ENCODE measurements at places on chromosomes 12 and 14.

DNA sequence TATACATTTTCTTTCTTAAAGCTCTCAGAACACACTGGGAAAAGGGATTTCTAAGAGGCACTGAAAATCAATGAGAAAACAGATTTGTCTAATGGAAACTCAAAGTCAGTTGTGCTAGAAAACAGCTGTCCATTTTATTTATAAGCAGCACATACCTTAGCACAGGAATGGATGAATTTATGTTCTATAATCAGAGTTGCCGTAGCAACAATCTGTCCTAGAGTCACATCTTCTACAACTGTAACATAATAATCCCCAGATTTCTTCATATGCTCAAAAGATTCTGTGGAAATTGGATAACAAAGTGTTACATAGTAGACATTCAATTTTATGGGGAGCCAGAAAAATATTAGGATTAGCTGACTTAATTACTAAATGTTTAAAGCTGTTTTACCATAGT lies 9.8 kb downstream of the GNPNAT1 start:
- no peak for DNase-seq

DNA sequence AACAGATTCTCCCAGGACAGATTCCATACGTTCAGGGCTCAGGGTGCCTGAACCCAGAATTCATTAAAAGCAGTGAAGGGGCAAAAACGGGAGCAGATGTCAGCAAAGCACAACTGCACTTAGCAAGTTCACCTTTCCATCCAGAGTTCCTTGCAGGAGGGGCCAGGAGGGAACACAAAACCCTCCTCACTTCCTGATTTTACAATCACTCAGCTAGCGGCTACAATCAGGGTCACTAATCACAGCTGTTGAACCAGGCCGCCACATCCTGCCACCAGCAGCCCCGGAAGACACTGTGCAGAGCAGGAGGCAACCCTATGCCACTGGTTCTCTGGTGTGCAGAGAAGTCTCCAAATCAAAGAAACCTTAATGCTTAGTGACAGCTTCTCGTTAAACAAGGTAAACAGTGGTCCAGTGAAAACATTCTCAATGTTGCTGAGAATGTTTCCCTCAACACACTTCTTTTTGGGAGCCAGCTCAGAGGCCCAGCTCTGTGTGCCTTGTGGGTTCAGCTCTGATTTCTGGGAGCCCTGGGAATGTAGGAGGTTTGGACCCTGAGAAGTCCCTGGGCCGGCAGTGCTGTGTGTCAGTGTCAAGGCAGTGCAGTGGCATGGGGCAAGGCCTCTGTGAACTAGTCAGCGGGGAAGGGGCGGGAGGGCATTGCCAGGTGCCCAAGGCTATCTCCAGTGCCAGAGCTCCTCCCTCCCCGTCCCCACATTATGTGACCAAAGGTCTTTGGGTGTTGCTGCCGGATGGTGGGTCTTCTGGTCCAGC lies 54.5 kb downstream of the VCPKMT start:
- DNase-seq = peak; percentile 81

DNA sequence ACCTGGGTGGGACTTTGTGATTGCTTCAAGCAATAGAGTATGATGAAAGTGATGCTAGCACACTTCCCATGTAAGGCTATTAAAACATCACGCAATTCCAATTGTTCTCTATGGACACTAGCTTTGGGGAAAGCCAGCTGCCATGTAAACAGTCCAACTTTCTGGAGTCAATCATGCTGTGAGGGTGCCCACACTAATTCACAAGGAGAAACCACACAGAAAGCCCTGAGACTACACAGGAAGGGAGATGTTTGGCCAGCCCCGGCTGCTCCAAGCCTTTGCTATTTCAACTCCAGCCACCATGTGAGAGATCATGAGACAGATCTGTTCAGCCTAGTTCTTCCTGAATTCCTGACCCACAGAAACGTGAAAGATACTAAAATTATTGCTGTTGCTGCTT lies 96.3 kb downstream of the ST8SIA1 start:
- no peak for DNase-seq

DNA sequence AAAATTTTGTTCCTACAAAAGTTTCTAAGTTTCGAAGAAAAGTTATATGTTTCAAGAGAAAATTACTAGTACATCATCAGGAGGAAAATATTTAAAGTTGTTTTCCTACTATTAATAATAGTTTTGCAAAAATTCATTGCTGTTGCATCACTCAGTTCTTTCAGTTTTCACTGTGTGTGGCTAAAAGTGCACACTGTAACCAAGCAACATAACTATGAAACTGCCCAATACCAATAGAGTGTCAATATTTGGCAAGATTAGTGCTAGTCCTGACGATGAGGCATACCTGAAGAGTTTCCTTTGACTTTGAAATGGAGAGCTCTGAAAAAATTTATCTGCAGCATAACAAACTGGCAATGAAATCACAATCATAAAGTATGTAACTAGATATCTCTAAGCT lies 194.3 kb downstream of the CPNE8 start:
- no peak for DNase-seq

- no peak for DNase-seq
These were observed 17.7 kb downstream of the SLC4A8 start for GRCh38 chr12:51442324-51442723.

DNA sequence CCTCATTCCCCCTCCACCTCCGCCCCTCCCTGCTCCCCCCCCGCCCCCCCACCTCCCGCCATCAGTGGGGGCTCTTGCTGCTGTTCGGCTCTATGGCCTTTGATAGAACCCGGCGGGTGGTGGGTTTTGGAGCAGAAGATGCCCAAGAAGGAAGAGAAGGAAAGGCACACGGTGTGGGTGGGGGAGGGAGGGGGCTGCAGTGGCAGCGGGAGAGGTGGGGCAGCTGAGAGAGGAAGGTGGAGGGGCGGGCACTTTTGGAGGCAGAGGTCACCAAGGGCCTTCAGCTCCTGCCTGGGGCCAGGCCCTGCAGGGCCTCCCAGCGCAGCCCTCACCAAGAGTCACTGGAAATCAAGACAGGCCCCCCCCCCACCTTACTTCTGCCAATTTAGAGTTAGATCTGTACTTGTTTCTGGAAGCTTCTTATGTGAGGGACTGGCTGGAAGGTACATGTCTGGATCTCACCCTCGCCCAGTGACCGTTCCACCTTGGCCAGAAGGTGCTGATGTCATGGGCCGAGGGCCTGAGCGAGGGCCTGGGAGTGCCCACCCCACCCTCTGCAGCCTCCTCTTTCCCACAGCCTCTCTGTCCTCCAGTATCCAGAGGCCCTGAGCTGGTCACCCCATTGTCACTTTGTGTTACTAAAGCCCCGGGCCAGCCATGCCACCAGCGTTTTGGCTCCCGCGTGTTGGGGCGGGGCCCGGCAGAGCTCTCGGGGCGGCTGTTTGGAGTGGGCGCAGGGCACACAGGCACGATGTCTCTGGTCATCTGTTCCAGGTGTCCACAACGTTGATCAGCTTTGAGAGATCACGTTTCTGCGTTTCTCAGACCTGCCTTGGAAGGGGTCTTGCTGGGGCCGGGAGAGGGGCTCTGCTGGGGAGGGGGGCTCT lies 153.9 kb downstream of the KIF26A start:
- no peak for DNase-seq

DNA sequence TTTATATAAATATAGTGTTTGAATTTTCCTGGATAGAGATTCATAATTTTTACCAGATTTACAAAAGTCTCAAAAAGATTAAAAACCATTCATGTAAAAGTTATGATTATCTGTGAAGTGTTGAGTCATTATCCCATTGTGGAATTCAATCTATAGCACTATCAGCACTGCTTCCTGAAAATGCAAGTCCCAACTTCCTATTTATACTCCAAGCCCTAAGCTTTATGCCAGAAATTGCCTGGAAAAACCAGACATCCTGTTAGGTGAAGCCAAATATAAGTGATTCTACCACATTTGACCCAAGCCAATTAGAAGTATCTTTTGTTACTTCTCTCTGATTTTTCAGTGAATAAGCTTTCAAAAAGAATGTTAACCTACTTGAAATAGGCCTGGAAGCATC lies 129.1 kb downstream of the GPR135 start:
- no peak for DNase-seq

- no peak for DNase-seq
These were observed 282.9 kb downstream of the RGS6 start for GRCh38 chr14:72215080-72215479.

Data from CD4-positive, alpha-beta T cell treated with Interleukin-17A for 4 hours (primary cell).